ENCODE measurements at places on chromosomes 2 and 18. TPM values are rescaled to one million over a fixed set of nuclear protein-coding genes. Genes with fewer than 3 reads are reported as not detected.

Gene DSG1
- 0.26 TPM for polyA plus RNA-seq

Gene EIF2AK2
- polyA plus RNA-seq = 26.6 TPM

Gene GPR75
- 1.3 TPM for polyA plus RNA-seq

Gene CACNB4
- polyA plus RNA-seq = 4.7 TPM
